CD4-positive, alpha-beta T cell treated with Interleukin-2 at 100 ng/mL for 4 hours (primary cell): ENCODE measurements at places on chromosomes 11 and 22.

DNA sequence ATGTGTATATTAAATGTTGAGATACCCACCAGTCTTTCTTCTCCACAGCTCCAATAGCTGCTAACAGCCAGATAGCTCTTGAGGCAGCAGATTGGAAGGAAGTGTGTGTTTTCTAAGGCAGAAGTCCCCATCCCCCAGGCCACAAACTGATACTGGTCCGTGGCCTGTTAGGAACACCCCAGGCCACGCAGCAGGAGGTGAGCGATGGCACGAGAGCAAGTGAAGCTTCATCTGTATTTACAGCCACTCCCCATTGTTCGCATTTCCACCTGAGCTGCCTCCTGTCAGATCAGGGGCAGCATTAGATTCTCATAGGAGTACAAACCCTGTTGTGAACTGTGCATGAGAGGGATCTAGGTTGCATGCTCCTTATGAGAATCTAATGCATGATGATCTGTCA, 12.7 kb downstream of the CCDC73 start:
- no peak for DNase-seq

DNA sequence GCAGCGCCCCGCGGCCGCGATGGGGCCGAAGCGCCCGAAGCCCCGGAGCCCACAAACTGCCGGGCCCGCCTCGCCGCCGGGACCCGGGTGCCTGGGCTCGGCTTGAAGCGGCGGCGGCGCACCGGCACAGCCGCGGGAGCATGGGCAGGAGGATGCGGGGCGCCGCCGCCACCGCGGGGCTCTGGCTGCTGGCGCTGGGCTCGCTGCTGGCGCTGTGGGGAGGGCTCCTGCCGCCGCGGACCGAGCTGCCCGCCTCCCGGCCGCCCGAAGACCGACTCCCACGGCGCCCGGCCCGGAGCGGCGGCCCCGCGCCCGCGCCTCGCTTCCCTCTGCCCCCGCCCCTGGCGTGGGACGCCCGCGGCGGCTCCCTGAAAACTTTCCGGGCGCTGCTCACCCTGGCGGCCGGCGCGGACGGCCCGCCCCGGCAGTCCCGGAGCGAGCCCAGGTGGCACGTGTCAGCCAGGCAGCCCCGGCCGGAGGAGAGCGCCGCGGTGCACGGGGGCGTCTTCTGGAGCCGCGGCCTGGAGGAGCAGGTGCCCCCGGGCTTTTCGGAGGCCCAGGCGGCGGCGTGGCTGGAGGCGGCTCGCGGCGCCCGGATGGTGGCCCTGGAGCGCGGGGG, 346 bp downstream of the FJX1 start:
- no peak for DNase-seq

DNA sequence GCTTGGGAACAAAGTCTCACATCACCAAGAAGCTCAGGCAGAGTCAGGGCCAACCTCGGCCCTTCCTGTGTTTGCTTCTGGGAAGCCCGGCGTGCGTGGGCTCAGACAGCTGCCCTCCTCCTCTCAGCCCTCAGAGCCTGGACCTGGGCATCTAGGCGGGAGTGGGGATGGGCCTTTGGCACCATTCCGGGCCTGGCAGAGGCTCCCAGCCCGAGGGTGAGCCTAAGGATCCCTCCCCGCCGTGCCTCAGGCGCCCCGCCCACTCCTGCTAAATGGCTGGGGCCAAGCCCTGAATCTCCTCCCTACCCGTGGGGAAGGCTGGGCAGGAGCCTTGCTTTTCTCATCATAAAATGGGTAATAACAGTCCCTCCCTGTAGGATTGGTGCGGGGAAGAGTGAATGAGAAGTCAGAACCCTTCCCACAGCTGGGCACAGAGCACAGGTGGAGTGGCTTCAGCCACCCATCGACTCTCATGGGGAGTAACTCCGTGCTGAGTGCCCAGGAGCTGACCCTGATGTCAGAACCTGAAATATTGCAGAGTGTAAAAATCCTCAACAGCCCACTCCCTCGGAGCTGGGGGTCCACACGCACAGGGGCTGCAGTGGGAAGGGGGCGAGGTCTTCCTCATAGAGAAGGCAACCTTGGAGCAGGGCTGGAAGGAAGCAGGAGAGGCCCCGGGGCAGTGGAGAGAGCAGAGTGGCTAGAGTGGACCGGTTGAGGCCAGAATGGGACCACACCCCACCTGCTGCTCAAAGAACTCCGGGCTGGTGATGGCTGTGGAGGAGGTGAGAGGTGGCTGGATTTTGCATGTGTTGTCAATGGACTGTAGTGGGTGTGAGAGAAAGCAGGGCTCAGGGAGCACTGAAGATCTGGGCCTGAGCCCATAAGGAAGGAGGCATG, 18.8 kb upstream of the CDKN1C start:
- no peak for DNase-seq

- no peak for DNase-seq
These were observed 27.4 kb downstream of the FAR1 start for GRCh38 chr11:13695886-13696285.

- no peak for DNase-seq
These were observed 125.0 kb downstream of the KCNQ1 start for GRCh38 chr11:2569731-2570210.

- peak; percentile 27 for DNase-seq
These were observed 517 bp downstream of the SPINDOC start for GRCh38 chr11:63813563-63814382.
